Foreskin keratinocyte (primary cell): ENCODE measurements at places on chromosomes 1 and 21.

GRCh38 chr1:17908945-17909344, 153.8 kb downstream of the ACTL8 start:
- no peak for DNase-seq

DNA sequence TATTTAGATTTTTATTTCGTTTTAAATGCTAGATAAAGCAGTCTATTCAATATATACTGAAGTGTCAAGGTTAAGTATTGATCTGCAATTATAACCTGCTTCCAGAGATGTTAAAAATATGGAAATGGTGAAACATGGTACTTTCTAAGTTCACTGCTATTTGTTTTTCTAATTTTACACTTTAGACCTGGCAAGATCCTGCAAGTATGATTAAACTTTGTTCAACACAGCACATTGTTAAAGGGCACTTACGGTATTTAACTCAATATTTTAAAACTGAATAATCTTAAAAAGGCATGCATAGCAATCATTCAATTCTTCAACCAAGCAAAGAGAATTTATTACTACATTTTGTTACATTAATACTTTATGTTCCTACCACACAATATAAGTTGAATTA, 35.7 kb upstream of the ZZZ3 start:
- no peak for DNase-seq

- no peak for DNase-seq
Observed at GRCh38 chr1:205658943-205659581, 21.2 kb downstream of the SLC45A3 start.

DNA sequence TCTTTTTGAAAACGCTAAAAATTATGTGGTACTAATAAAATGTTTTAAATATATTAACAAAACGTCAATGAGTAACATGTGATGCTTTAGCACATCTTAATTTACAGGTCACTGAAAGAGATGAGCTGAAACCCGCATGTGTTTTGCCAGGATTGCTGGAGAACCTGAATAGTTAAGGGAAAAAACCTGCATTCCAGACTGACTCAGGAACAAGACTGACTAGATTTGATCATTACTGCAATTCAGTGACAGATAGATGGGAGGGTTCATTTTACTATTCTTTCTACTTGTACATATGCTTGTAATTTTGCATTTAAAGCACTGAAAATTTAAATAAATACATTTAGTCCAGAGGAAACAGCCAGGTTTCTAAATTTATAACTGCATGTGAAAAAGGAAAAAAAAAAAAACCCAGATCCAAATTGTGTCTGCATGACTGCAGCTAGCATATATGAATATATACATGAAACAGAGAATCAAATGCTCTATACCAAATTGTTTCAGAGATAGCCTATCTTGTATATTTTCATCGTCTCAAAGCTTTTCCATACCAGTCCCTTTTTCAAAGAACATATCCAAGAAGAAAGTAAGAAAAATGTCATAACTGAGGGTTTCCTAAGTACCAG, 71.7 kb downstream of the APP start:
- peak; percentile 75 for DNase-seq

- DNase-seq = no peak
Observed at GRCh38 chr1:225225681-225226080, 202.2 kb downstream of the LBR start.

GRCh38 chr1:182635871-182636270, 31.7 kb upstream of the RGS16 start:
- DNase-seq = no peak

DNA sequence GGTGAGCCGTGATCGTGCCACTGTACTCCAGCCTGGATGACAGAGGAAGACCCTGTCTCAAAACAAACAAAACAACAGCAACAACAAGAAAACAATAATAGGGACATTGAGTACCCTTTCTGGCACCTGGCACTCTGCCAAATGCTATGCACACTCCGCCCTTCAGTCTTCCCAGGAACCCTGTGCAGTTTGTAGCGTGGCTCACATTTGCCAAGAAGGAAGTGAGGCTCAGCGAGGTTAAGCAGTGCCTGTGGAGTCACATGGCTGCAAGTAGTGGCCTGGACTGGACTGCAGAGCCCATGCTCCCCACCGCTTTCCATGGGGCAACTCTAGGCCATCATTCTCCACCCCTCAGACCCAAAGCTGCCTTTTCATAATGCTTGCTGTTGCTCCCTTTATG, 5.3 kb upstream of the EVA1B start:
- no peak for DNase-seq

DNA sequence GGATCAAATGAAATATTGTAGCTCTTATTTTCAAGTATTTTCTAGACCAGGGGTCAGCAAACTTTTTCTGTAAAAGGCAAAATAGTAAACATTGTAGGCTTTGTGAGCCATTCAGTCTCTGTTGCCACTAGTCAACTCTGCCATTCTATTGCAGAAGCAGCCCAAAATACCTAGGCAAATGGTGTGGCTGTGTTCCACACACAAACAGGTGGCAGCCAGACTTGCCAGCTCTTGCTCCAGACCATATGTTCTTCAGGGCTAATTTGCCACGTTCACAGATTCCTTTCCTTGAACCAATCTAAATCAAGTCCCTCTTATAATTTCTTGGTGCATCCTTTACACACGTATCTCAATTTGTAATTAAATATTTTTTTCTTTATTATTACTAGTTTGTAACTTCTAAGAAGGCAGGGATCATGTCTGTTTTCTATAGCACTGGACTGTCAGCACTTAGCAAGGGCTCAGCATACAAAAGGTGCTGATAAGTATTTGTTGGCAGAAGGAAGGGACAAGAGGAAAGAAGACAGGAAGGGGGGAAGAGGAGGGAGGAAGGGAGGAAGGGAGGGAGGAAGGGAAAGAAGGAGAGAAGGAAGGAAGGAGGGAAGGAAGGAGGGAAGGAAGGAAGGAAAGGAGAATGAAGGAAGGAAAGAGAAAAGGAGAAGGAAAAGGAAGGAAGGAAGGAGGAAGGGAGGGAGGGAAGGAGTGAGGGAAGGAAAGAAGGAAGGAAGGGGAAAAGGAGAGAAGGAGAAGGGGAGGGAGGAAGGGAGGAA, 106.5 kb upstream of the EDEM3 start:
- peak; percentile 17 for DNase-seq

DNA sequence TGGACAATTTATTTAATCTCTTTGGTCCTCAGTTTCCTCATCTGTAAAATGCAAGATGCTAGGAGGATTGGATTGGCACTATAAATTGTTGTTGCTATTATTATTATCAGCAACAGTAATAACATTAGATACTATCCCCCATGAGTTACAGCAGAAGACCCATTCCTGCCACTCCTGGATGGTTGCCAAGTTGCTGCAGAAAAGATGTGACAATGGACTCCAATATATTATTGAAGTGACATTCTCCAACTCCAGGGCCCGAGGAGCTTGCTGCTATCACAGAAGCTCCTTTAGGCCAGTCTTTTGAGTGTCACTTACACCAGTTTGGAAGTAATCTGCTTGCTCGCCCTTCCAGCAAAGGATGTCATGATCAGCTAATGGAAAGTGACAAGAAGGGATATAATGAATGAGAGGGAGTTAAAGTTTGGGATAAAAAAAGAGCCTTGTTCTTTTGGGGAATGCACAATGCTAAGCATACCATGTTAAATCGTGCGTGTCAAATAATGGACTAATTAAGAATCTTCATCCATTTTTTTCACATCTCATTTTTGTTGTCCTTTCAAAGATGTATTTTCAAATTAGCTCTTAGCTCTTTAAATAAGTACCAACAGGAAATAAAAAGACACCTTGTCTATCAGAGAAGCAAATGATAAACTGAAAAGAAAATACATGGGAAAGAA, 19.5 kb upstream of the PROX1 start:
- no peak for DNase-seq

- no peak for DNase-seq
Observed at GRCh38 chr1:15762546-15762945, 4.0 kb downstream of the FBLIM1 start.

- no peak for DNase-seq
Observed at GRCh38 chr1:176338877-176339276, 124.1 kb upstream of the PAPPA2 start.

DNA sequence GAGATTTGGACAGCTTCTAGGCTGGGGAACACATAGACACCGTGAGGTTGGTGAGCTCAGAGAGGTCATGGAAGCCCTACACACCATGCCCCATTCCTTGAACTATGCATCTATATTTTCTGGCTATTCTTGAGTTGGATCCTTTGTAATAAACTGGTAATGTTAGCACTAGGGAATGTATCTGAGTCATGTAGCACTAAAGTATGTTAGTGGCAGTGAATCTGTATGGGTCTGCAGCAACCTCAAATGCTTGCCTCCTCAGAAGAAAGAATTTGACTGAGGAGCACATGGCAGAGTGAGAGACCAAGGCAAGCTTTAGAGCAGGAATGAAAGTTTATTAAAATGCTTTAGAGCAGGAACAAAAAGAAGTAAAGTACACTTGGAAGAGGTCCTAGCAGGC, 43.7 kb upstream of the LRRC7 start:
- peak; percentile 66 for DNase-seq

- peak; percentile 1 for DNase-seq
Observed at GRCh38 chr1:114286179-114286578, 132.5 kb upstream of the SYT6 start.

GRCh38 chr1:30733493-30733892, 10.1 kb upstream of the MATN1 start:
- no peak for DNase-seq

GRCh38 chr21:41111681-41112080, 56.3 kb upstream of the BACE2 start:
- no peak for DNase-seq

DNA sequence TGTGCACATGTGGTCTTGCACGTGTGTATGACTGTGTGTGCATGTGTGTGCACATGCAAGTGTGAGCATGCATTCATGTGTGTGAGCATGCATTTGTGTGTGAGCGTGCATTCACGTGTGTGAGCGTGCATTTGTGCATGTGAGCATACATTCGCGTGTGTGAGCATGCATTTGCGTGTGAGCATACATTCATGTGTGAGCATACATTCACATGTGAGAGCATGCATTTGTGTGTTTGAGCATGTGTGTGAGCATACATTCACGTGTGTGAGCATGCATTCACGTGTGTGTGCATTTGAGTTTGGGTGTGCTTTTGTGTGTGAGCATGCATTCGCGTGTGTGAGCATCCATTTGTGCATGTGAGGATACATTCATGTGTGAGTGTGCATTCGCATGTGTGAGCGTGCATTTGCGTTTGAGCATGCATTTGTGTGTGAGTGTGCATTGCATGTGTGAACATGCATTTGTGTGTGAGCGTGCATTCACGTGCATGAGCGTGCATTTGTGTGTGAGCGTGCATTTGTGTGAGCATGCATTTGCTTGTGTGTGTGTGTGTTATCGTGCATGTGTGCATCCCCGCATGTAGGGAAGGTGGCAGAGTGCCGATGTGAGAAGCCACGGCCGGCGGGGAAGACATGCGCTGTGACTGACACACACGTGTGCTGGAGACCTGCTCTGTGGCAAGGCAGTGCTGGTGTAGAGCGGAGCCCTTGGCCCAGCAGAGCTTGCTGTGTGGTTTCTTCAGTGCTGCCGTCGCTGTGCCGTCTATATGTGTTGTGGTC, 18.2 kb downstream of the ITGB2 start:
- no peak for DNase-seq

DNA sequence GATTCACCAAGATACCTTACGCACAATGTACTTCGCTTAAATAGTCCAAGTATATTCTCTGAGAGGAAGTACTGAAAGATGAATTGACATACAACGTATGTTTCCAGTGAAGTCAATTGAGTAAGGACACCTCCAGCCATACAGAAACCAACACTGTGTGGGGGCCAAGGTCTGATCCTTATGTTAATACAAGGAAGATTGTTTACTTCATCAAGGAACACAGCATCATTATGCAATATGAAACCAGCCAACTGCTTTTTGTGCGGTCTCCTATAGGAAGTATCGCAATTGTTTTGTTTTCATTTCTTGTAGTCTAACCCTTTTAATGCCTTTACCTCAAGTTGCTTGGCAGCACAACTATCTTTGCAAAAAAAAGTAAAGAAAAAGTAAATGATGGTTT, 28.2 kb upstream of the TEKT2 start:
- no peak for DNase-seq

- DNase-seq = no peak
Observed at GRCh38 chr1:222522105-222522915, 25.6 kb downstream of the HHIPL2 start.

DNA sequence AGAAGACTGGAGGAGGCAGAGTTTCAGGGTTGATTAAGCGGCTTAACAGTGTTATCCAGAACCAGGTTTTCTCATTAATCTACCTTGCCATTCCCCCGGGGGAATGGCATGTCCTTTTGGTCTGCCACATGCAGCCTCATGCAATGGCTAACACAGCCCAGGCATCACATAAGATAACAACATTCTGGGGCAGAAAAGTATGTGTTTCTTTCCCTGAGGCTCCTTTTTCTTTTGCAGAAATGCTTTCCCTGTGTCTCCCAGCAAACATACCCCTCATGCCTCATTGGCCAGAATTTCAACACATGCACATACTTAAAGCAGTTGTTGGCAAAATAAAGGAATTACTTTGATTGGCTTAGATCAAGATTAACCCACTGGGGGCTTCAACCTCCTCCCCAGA, 98.6 kb downstream of the OMA1 start:
- no peak for DNase-seq

GRCh38 chr1:166457700-166458099, 290.9 kb upstream of the FAM78B start:
- DNase-seq = no peak

DNA sequence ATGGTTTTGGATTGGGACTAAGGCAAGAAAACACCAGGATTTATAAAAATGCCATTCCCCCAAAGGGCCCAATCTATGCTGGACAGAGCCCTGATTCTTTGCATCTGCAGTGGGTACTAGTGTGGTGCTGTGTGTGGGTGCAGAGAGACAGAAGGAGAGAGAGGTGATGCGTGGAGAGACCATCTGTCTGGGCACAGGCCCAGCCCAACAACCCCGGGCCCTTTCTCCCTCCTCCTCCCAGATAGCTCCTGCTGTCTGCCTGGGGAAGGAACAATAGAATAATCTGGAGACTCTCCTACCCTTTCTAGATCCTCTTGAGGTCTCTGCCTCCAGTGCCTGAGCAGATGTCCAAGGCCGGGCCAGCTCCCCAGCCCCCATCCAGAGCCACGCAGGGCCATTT, 15.1 kb downstream of the KIAA1614 start:
- no peak for DNase-seq

GRCh38 chr21:41612674-41613532, 104.9 kb upstream of the TMPRSS2 start:
- peak; percentile 94 for DNase-seq

GRCh38 chr1:229938551-229938950, 128.5 kb upstream of the GALNT2 start:
- DNase-seq = no peak

DNA sequence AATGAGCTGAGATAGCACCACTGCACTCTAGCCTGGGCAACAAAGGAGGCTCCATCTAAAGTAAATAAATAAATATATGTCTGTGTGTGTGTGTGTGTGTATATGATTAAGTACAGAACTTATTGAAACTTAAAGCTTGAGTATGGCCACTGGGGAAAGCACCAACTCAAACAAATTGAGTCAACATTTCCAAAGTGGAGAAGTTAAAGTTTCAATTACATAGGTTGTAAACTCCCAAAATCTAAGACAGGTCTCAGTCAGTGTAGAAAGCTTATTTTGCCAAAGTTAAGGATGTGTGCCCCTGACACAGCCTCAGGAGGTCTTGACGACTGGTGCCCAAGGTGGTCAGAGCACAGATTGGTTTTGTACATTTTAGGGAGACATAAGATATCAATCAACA, 458.9 kb upstream of the RGS18 start:
- no peak for DNase-seq

- DNase-seq = no peak
Observed at GRCh38 chr1:15727424-15727823, 8.6 kb upstream of the SLC25A34 start.

GRCh38 chr1:203152158-203153034, 23.2 kb downstream of the MYBPH start:
- peak; percentile 44 for DNase-seq
